ENCODE measurements at places on chromosomes 5 and 9. TPM values are rescaled to one million over a fixed set of nuclear protein-coding genes. Genes with fewer than 3 reads are reported as not detected.

SGTB gene
- 0.84 TPM for polyA plus RNA-seq

MLANA gene
- polyA plus RNA-seq: not detected

TXNDC8 gene
- not detected for polyA plus RNA-seq

CBY3 gene
- not detected for polyA plus RNA-seq

SAXO1 gene
- polyA plus RNA-seq: 0.08 TPM

COL15A1 gene
- 7.0 TPM for polyA plus RNA-seq

CSF1R gene
- 2.6 TPM for polyA plus RNA-seq

NTNG2 gene
- 1.5 TPM for polyA plus RNA-seq

TTC33 gene
- 5.9 TPM for polyA plus RNA-seq

PRRX2 gene
- polyA plus RNA-seq: 1.9 TPM

C7 gene
- 29.8 TPM for polyA plus RNA-seq

MRPL36 gene
- 48.0 TPM for polyA plus RNA-seq

ITGA2 gene
- polyA plus RNA-seq: 0.61 TPM

CCDC180 gene
- 7.2 TPM for polyA plus RNA-seq

FABP6 gene
- polyA plus RNA-seq: not detected

SNX24 gene
- polyA plus RNA-seq: 7.5 TPM

CTXN3 gene
- polyA plus RNA-seq: not detected

DNA sequence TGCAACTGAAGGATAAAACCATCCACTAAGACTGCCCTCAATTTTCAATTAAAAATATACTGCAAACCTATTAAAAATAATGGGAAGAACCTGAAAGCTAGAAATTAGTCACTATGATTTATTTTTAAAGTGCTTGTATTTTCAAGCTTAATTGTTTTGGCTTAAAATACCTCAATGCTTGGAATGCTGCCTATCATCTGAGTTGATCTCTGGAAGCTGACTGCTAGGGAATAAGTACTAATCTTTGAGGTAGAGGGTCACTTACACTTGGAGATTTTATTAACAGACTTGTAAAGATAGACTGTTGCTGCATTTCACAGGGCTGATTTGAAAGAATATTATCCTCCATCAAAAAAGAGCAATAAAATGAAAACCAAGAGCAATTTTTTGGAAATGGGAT lies 6.2 kb downstream of the PCSK1 start:
- DNase-seq: no peak
- no peaks in the 10 kb centered on the region for H3K36me3 ChIP-seq
- H3K27ac ChIP-seq: no peak overlapping the region

DNA sequence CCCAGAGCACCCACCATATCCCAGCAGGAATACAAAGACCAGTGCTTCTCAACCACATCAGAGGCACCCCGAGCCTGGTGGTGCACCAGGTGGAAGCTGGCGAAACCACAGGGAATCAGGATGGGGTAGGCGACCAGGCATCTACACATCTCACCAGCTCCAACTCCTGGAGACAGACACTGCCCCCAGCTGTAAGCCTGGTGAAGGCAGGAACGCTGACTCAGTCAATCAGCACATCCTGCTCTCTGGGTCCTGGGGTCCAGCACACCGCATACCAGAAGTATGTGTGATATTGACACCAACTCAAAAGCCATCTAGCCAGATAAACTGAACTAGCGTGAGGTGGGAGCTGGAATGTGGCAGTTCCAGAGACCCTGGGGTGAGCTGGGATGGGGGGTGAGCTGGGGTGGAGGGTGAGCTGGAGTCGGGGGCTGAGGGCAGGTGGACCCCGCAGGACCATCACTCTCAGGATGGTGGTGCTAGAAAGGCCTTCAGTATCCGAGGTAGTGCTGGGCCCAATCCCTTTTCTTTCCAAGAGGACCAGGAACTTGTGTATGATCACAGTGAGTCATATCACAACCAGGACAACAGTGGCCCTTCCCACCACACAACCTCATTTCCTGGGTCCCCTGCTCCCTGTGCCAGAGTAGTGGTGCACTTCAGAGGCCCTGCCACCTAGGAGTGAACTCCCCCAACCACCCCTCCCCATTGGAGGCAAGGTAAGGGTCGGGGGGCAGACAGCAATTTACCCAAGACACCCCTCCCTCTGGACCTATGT lies 2.5 kb downstream of the DBN1 start:
- peak; percentile 44 for DNase-seq
- peaks cover 3% of the 10 kb centered on the region for H3K4me1 ChIP-seq
- H3K27ac ChIP-seq: no peak overlapping the region
- no peaks in the 10 kb centered on the region for H3K27me3 ChIP-seq

GRCh38 chr5:137613554-137614265 lies 114.6 kb upstream of the SPOCK1 start:
- H3K36me3 ChIP-seq: no peaks in the 10 kb centered on the region
- H3K4me1 ChIP-seq: no peaks in the 10 kb centered on the region
- H3K27me3 ChIP-seq: no peaks in the 10 kb centered on the region
- no peak overlapping the region for H3K27ac ChIP-seq
- no peak overlapping the region for H3K4me3 ChIP-seq

- peaks cover 14% of the 10 kb centered on the region for H3K4me1 ChIP-seq
- no peaks in the 10 kb centered on the region for H3K27me3 ChIP-seq
- H3K27ac ChIP-seq: no peak overlapping the region
- no peak overlapping the region for H3K4me3 ChIP-seq
These were observed 5.8 kb downstream of the FPGS start for GRCh38 chr9:127808347-127809001.

DNA sequence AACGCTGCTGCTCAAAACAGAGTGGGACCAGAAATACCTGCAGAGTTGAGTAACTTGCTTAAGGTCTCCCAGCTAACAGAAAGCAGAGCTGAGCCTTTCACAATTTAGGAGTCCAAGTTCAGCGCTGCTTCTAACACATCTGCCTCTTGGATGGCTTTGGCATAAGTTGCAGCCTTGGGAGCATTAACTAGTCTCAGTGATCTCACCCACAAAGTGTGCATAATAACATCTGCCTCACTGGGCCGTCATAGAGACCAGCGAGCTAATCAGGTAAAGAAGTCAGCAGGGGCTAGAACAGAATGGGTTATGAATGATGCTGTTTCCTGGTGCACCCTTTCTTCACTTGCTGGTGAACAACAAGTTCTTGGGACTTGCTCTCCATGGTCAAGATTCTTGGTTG lies 36.5 kb downstream of the WWC1 start:
- DNase-seq: no peak
- peak overlapping the region; percentile 82 for H3K27ac ChIP-seq
- H3K4me1 ChIP-seq: peaks cover 27% of the 10 kb centered on the region
- H3K27me3 ChIP-seq: no peaks in the 10 kb centered on the region

DNA sequence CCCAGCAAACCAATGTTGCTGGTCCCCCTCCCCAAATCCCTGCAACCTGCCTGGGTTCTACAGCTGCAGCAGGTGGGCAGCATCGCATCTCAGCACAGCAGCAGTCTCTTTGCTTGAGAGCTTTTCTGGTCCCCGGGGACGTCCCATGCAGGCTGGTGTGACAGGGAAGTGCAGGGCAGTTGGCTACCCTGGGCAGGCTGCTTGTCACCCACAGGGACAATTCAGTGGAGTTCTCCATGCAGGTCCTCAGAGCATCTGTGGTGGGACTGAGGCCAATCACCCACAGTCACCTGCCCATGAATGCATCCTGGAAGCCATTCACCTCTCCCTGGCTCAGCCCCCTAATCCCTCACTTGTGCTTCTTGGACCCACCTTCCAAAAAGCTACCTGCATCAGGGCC lies 43.9 kb upstream of the SEMA4D start:
- H3K4me1 ChIP-seq: no peaks in the 10 kb centered on the region
- no peak overlapping the region for H3K27ac ChIP-seq
- H3K27me3 ChIP-seq: no peaks in the 10 kb centered on the region
- H3K36me3 ChIP-seq: no peaks in the 10 kb centered on the region

- DNase-seq: no peak
- no peak overlapping the region for H3K27ac ChIP-seq
- H3K27me3 ChIP-seq: no peaks in the 10 kb centered on the region
These were observed 171.7 kb downstream of the MACROH2A1 start for GRCh38 chr5:135227064-135228022.

GRCh38 chr5:142403583-142403982 lies 78.8 kb upstream of the SPRY4 start:
- no peaks in the 10 kb centered on the region for H3K36me3 ChIP-seq
- no peak for DNase-seq
- no peaks in the 10 kb centered on the region for H3K27me3 ChIP-seq
- no peaks in the 10 kb centered on the region for H3K4me1 ChIP-seq
- no peak overlapping the region for H3K27ac ChIP-seq

DNA sequence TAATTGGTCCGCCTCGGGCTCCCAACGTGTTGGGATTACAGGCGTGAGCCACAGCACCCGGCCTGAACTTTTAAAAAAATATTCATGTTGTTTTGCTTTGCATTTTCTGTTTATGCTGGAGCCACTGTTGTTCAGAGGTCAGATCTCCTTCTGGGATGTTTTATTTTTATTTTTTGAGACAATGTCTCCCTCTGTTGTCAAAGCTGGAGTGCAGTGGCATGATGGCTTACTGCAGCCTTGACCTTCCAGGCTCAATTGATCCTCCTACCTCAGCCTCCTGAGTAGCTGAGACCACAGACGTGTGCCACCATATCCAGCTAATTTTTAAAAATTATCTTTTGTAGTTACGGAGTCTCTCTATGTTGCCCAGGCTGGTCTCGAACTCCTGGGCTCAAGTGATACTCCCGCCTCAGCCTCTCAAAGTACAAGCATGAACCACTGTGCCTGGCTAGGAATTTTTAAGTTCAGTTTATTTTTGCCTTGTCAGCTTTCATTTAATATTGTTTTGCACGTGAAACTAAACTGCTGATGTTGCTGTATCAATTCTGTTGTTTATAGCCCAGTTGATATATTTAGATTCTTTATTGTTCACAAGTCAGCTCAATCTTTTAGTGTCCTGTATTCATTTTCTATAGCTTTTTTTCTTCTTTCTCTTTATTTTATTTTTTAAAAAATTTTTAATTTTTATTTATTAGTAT lies 13.7 kb downstream of the TMEFF1 start:
- no peak overlapping the region for H3K4me3 ChIP-seq
- DNase-seq: no peak
- no peaks in the 10 kb centered on the region for H3K4me1 ChIP-seq

- DNase-seq: no peak
- H3K27me3 ChIP-seq: no peaks in the 10 kb centered on the region
- no peaks in the 10 kb centered on the region for H3K36me3 ChIP-seq
- no peak overlapping the region for H3K27ac ChIP-seq
These were observed 308.6 kb upstream of the EFNA5 start for GRCh38 chr5:107979291-107979690.

DNA sequence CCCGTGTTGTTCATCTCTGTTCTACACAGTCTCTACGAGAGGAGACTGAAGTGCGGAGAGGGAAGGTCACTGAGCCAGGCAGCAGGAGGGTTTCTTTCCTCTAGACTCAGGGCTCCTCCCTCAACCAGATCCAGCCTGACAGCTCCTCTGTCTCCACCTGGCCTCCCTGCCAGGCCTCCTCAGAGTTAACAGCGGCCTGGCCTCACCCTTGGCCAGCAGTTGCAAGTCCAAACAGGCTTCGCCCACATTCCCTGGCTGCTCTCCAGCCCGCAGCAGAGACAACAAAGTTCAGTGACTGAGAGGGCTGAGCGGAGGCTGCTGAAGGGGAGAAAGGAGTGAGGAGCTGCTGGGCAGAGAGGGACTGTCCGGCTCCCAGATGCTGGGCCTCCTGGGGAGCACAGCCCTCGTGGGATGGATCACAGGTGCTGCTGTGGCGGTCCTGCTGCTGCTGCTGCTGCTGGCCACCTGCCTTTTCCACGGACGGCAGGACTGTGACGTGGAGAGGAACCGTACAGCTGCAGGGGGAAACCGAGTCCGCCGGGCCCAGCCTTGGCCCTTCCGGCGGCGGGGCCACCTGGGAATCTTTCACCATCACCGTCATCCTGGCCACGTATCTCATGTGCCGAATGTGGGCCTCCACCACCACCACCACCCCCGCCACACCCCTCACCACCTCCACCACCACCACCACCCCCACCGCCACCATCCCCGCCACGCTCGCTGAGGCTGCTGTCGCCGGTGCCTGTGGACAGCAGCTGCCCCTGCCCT lies at the start of gene HRCT1:
TSS of gene HRCT1 (plus strand) at position 291 of the 768 bp plus-strand sequence. CDS start at position 377, 86 bp downstream.
- no peak within 1 kb of the TSS for H3K4me3 ChIP-seq
- peak within 1 kb of the TSS; percentile 67 for H3K27ac ChIP-seq
- H3K36me3 ChIP-seq: no peaks in the 10 kb centered on the region
- peak; percentile 91 for DNase-seq

DNA sequence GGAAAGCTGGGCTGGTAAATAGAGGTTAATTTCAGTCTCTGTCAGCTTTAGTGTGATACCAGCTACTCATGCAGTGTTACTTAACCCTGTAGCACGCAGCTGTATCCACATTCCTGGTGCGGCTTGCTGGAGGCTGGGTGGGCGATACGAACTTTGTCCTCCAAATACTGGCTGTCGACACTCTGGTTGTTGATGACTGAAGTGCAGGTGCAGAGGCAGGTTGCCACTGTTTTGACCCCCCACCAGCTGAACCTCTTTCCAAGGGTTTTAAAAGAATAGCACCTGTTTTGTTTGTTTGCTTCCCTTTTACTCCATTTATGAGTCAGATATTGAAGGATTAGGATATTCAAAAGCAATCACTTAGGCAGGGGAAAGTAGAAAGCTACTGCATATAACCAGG lies 4.4 kb upstream of the RABGAP1 start:
- H3K36me3 ChIP-seq: no peaks in the 10 kb centered on the region
- H3K27ac ChIP-seq: no peak overlapping the region
- H3K4me1 ChIP-seq: no peaks in the 10 kb centered on the region
- H3K4me3 ChIP-seq: no peak overlapping the region

DNA sequence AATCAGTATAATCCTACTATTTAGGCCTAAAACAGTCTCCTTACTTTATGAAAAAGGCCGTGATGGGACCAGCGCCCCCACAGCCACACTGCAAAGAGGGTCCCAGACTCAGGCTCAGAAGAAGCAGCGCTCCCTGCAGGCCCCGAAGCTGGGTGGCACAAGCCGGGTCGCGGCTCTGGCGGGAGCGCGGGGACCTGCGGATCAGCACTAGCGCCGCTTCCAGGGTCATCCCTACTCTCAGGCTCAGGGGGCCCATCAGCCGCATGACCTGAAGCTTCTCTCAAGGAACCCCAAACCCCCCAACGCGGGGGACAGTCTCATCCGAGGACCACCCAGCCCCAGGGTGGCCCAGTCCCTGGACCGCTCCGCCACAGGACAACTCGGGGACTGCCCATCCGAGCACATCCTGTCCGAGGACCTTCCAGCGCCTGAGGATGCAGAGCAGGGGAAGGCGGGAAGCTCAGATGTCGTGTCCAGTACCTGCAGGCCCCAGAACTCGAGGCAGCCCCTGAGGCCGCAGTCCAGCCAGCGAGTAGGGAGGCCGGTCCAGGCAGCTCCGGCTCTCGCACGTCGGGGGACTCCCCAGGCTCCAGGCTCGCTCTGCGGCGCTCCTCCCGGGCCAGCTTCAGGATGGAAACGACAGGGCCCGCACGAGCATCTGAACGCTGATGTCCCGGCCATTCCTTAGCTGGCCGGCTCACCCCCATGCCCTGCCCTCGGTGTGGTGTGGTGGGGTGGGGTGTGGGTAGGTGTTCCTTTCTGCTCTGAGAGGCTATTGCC lies 32.4 kb upstream of the CDK20 start:
- no peak for DNase-seq
- no peaks in the 10 kb centered on the region for H3K36me3 ChIP-seq
- H3K27ac ChIP-seq: no peak overlapping the region
- no peak overlapping the region for H3K4me3 ChIP-seq

GRCh38 chr5:109876941-109877669 lies 187.4 kb downstream of the MAN2A1 start:
- no peaks in the 10 kb centered on the region for H3K27me3 ChIP-seq
- no peaks in the 10 kb centered on the region for H3K36me3 ChIP-seq
- no peak for DNase-seq
- H3K4me1 ChIP-seq: no peaks in the 10 kb centered on the region
- no peak overlapping the region for H3K4me3 ChIP-seq

GRCh38 chr5:14386884-14387624 lies 194.5 kb upstream of the OTULINL start:
- H3K27me3 ChIP-seq: no peaks in the 10 kb centered on the region
- H3K4me1 ChIP-seq: no peaks in the 10 kb centered on the region
- peaks cover 12% of the 10 kb centered on the region for H3K36me3 ChIP-seq
- no peak overlapping the region for H3K4me3 ChIP-seq
